Naive thymus-derived CD4-positive, alpha-beta T cell (primary cell): ENCODE measurements at places on chromosomes 3 and 15. TPM values are rescaled to one million over a fixed set of nuclear protein-coding genes. Genes with fewer than 3 reads are reported as not detected.

Gene ICE2
- total RNA-seq, result 70.9 and 76.1 TPM in 2 replicates

Gene MYZAP
- total RNA-seq, result 1.1 TPM

Gene CNTN4
- total RNA-seq, result not detected

Gene TEX264
- total RNA-seq, result 38.8 TPM

Gene CLDN18
- total RNA-seq, result not detected

Gene OSBPL10
- total RNA-seq, result 0.59 TPM
